D721Med (cell line): ENCODE measurements at places on chromosomes 7 and 10.

- DNase-seq: no peak
Measured at GRCh38 chr10:33423154-33423529, 88.7 kb upstream of the NRP1 start.

GRCh38 chr10:59838085-59838789 is 68.1 kb downstream of the CCDC6 start:
- no peak for DNase-seq

- DNase-seq: no peak
Measured at GRCh38 chr7:91459539-91459938, 195.3 kb downstream of the FZD1 start.

DNA sequence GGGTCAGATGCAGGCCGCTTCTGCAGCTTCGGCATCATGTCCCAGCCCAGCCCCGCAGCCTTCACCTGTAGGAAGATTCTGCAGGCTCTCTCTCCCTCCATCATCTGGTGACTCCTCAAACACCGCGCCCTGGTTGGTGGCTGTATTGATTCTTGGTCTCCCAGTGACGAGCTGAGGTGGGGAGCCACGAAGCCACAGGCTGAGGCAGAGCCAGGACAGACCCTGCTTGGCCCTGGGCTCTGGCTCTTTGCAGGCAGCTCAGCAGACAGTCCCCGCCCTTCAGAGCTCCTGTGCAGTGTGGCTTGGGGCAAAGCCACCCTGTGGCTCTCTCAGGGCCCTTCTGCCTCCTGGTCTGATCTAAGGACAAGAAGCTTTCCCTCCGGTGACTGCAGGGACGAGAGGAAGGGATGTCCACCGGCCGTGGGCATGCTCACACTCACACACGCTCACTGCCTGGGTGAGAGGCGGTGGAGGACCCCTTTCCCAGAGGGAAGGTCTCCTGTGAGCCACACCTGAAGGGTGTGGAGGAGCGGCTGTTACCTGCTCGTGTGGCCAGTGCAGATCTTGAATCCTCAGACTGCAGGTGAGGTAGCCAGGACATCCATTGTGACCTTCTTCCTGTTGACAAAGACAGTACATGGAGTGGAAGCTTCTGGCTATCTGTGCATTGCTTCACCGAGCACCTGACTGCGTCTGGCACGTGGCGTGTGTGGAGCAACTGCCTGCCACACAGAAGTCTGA is 79.6 kb downstream of the INPP5A start:
- no peak for DNase-seq

- no peak for DNase-seq
Measured at GRCh38 chr10:27513451-27514191, 9.5 kb downstream of the RAB18 start.

DNA sequence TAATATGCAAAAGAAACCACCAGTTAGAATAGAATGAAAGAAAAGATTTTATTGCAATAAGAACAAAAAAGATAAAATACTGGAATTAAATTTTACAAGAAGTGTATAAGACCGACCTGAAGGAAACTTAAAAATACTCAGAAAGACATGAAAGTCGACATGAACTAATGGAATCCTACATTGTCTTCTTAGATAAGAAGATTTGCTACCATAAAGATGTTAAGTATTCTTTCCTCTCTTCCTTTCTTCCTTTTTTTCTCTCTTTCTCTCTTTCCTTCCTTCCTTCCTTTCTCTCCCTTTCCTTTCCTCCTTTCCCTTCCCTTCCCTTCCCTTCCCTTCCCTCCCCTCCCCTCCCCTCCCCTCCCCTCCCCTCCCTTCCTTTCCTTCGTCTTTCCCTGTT is 6.5 kb downstream of the TAS2R60 start:
- no peak for DNase-seq

DNA sequence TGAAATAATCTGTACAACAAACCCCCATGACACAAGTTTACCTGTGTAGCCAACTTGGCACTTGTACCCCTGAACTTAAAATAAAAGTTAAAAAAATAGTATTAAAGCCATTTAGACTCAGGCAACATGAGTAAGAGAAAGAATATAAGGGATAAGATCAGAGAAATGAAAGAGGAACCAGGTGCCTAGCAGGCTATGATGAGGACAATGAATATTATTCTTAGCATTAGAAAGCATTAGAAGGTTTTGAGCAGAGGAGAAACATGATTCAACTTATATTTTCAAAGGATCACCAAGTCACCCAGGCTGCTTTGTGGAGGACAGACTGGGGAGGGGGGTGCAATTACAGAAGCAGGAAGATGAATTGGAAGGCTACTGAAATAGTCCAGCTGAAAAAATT is 48.1 kb upstream of the TES start:
- no peak for DNase-seq

DNA sequence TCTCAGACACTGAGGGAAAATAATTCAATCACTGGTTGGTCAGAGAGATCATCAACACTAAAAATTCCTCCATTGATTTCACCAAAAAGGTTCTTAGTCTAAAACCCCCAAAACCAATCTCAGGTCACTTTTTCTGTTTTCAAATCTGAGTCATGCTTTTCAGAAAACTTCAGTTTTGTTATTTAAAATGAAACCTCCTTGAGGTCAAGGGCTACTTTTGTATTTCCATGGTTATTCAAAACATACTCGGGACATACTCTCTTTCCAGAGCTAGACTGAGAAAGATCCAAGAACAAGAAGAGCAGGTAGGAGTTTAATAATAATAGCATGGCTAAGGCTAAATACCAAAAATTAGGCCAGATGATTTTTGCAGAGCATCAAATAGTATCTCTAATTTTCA is 152.8 kb downstream of the SDHAF3 start:
- no peak for DNase-seq

- DNase-seq: peak; percentile 63
Measured at GRCh38 chr7:73742753-73743641, 4.4 kb upstream of the ABHD11 start.

DNA sequence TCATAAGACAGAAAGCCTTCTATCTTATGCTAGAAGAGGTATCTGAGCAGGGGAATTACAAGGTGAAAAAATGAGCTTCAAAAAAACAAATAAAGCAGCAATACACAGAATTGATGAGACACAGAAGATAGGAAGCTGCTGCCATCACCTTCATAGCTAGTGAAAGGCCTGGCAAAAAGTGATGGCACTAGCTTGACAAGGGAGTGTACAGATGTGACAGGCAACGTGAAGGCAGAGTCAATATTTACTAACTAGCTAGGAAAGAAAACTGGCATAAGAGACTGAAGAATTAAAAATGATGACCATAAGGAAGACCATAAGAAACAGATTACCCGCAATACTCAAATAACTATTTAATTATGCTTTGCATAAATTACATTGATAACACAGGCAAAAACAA is 9.4 kb downstream of the GPR22 start:
- no peak for DNase-seq

GRCh38 chr7:44541876-44542610 is 913 bp upstream of the NPC1L1 start:
- no peak for DNase-seq

DNA sequence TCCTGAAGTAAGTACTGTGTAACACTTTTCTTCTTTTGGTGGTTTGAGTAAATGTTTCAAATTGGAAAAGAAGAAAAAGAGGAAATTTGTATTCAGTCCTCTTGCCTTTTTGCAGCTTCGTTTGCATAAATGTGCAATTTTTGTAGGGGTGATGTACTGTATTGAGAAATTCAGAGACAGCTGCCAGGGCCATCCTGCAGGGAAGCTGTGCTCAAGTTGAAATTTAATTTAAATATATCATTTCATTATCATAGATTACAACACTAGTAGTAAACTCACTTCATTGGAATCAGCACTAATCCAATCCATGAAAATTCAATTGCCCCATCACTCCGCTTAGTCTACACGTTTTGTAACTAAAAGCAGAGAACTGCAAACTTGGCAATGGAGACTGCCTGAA is 415.4 kb downstream of the DNAJB9 start:
- DNase-seq: no peak

GRCh38 chr7:52911795-52912194 is 123.6 kb upstream of the POM121L12 start:
- no peak for DNase-seq

GRCh38 chr10:84294766-84295447 is 33.5 kb upstream of the CCSER2 start:
- DNase-seq: no peak

- DNase-seq: no peak
Measured at GRCh38 chr10:112650588-112651030, 203.6 kb downstream of the VTI1A start.

GRCh38 chr7:138245682-138246081 is 169.4 kb downstream of the AKR1D1 start:
- no peak for DNase-seq

DNA sequence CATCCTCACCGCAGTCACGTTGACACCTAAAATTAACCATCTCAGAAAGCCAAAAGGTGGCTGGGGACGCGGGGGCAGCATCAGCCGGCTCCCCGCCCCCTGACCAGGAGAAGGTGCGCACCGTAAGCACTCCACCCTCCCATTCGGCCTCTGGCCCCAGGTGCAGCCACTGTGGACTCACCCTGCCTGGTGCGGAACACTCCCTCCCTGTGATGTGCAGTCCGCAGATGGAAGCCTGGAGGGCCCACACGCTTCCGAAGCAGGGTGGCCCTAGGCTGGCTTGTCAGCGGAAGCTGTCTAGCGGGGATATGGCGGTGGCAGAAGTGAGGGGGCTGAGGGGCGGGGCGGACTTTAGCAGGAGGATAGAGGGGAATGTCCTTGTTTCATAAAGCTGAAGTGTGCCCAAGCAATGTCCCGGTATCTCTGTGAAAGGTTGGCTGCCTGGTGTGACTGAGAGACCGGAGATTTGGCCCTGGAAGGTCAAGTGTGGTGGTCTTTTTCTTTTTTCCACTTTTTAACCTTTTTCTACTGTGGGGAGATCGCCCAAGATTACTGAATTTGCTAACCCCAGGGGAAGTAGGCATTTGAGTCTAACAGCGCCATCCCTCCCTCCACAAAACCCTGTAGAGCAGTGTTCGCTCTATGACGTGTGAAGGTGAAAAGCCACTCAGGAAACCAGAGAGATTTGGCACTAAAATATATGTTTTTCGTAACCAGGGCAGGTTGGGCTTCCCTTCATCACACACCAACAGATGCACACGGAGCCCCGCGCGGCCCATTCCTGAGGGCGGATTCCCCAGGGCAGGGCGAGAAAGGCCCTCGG is 74.7 kb downstream of the CXCL12 start:
- DNase-seq: no peak

DNA sequence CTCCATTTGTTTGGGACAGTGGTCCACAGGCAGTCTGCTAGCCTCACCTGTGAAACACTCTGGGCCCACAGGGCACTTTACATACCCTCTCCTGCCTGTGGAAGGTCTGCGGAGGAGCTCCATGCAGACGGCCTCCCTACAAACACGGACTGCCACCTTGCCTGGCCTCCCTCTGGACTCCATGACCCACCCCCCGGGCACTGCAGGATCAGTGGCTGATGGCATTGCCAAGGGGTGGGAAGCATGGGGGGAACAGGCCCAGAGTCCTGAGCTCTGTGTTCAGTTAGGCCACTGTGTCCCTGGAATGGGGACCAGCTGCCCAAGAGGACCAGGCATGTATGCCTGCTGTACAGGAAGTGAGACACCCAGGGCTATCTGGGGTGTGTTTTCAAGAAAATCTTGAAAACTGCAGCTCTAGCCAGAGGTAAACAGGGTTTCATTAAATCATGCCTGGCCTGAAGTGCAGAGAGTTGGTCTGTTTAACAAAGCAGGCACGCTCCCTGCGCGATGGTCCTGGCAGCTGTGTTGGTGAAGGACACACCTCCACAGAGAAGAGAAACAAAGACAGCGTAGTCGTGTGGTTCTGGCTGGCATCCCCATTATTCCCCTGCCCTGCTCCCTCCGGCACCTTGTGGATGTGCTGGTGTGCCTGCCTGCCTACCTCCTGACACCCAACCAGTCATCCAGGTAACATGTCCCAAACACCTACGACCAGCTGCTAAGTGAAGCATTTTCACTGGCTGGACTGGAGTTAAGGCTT is 470.8 kb upstream of the ZMIZ1 start:
- DNase-seq: no peak

DNA sequence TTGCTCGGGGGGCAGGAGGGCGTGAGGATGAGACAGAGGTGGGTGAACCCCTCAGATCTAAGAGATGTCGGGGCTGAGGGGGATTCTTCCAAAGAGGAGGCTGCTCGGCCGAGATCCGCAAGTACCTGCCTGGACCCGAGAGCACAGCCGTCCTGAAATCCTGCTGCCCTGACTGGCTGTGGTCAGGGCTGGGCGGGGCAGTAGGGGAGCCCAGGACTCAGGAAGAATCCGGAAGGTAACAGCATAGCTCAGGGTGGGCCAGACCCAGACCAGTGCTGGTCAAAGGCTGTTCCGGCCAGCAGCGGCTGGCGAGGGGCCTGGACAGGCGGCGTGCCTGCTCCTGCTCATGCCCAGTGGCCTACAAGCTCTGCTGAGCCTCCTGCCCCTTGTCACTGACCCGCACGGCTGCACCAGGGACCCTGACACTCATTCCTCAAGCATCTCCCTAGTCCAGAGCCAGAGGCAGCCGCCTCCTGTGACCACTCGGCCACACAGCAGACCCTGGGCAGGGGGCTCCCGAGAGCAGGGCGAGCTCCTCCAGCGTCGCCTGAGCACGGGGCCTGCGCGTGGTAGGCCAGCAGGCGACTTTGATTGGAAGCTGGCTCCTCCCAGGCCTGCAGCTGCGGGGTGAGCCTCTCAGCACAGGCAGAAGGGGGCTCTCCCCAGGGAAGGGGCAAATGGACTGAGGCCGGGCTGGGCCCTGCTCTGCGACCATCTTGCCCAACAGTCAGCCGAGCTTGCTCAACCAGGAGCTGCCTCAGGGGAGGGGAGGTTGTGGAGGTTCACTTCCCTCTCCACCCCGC is 3.1 kb upstream of the ADAP1 start:
- DNase-seq: no peak

GRCh38 chr10:76453332-76453731 is 1021.9 kb downstream of the LRMDA start:
- DNase-seq: no peak

- no peak for DNase-seq
Measured at GRCh38 chr7:40597517-40597916, 462.7 kb downstream of the SUGCT start.

DNA sequence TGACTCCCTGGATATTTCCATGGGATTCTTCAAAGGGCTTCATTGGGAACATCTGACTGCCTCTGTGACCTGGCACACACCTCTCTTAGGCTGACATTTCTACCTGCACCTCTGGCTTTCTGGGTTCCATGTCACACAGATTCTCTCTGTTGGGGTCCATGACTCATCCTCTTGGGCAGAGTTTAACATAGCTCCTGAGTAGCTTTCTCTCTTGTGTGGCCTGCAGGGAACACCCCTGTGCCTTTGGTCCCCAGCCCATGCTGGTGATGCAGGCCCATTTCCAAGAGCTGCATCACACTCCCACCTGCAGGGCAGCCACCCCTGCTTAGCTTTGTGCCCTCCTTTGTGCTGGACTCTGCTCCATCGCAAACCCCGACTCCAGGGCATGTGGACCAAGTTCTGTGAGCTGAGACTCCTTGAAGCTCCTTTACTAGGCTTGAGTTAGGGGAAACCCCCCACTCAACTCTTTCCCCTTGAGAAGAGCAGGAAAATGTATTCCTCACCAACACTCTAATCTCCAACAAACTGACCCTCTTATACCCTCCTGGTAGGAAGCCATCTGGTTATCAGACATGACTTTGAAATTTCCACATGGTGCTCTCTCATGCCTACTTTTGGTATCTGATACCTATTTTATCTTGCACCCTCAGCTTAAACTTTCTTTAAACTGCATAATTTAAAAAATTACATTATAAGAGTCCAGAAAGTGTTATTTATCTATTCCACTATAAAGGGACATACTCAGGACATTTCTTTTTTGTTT is 93.3 kb downstream of the ZNF777 start:
- DNase-seq: no peak
